GM23338 (cell line): ENCODE measurements at places on chromosomes 12 and 14.

GRCh38 chr14:77459072-77459723 is 1.3 kb downstream of the AHSA1 start:
- H3K4me3 ChIP-seq: peak overlapping the region; percentile 80
- H3K27me3 ChIP-seq: no peaks in the 10 kb centered on the region
- peaks cover 44% of the 10 kb centered on the region for H3K36me3 ChIP-seq
- peak; percentile 91 for DNase-seq
- H3K27ac ChIP-seq: no peak overlapping the region

DNA sequence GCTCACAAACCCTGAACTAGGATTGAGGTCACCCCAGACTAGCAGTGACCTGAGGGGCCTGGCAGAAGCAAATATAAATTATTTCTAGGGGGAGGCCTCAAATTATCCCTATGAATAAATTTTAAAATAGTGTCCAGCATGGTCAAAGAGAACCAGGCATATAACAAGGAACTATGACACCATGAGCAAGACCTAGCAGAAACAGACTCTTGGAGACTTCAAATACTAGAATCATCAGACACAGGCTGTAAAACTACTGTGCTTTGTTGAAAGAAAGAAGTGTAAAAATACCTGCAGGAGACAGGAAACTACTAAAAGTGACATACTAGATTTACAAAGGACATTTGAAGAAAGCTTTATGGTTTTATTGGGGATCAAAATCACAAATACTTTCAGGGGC is 3.2 kb upstream of the BCL7A start:
- no peak for DNase-seq
- no peaks in the 10 kb centered on the region for H3K36me3 ChIP-seq
- H3K27me3 ChIP-seq: peaks cover 39% of the 10 kb centered on the region
- H3K27ac ChIP-seq: no peak overlapping the region

DNA sequence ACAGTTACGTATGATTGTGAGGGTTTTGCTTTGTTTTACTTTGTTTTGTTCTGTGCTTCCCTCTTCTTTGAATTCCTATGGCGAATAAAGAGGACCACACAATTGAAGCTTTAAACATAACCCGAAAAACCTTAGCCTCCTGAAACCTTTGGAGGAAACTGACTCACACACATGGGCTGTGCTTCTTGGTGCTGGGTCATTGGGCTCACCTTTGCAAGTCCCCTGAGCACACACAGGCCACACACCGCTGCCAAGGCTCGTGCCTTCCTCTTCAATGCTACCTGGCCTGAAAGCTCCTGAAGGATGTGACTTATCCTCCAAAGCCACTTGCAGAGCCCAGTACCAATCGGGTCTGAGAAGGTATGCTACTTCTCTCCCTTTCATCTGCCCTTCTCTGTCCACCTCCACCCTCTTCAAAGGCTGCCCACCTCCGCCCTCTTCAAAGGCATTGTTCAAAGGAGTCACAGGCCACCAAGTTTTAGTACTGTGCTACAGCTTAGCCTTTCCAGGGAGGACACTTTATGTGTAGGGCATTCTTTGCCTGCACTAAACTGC is 114.6 kb downstream of the FOXN3 start:
- H3K27ac ChIP-seq: no peak overlapping the region; the same call in 1 of the 2 replicates
- peaks cover 54% of the 10 kb centered on the region for H3K4me1 ChIP-seq
- no peak overlapping the region for H3K4me3 ChIP-seq
- H3K36me3 ChIP-seq: no peaks in the 10 kb centered on the region
- H3K27me3 ChIP-seq: no peaks in the 10 kb centered on the region
- DNase-seq: no peak

GRCh38 chr12:24767016-24767415 is 181.9 kb downstream of the BCAT1 start:
- no peak overlapping the region for H3K4me3 ChIP-seq
- H3K4me1 ChIP-seq: no peaks in the 10 kb centered on the region
- H3K27me3 ChIP-seq: no peaks in the 10 kb centered on the region
- no peak for DNase-seq
- no peak overlapping the region for H3K27ac ChIP-seq

DNA sequence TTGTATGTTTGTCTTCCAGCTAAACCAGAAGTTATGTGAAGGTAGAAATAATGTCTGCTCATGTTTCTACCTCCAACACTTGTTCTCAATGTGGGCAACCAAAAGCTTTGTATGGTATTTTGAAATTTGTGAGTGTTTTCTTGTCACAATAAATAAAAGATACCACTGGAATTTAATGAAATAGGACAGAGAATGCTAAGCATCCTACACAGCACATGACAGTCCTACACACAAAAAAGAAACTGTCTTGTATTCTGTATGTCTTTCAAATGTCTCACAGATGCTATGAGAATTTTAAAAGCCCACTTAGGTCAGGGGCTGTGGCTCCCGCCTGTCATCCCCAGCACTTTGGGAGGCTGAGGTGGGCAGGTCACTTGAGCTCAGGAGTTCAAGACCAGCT is 68.9 kb downstream of the RALGAPA1 start:
- no peaks in the 10 kb centered on the region for H3K27me3 ChIP-seq
- no peak for DNase-seq
- H3K27ac ChIP-seq: no peak overlapping the region
- no peaks in the 10 kb centered on the region for H3K4me1 ChIP-seq
- no peak overlapping the region for H3K4me3 ChIP-seq

GRCh38 chr14:105602799-105603793 is 76.7 kb downstream of the TMEM121 start:
- no peaks in the 10 kb centered on the region for H3K4me1 ChIP-seq
- no peak overlapping the region for H3K4me3 ChIP-seq
- no peaks in the 10 kb centered on the region for H3K27me3 ChIP-seq
- H3K27ac ChIP-seq: no peak overlapping the region
- H3K36me3 ChIP-seq: no peaks in the 10 kb centered on the region

- peak overlapping the region; percentile 7 for H3K27ac ChIP-seq
- H3K27me3 ChIP-seq: no peaks in the 10 kb centered on the region
- H3K4me1 ChIP-seq: peaks cover 11% of the 10 kb centered on the region; the same call in 1 of the 2 replicates
- peaks cover 19% of the 10 kb centered on the region for H3K36me3 ChIP-seq
- no peak overlapping the region for H3K4me3 ChIP-seq
Observed at GRCh38 chr14:52862632-52863333, 71.4 kb upstream of the GNPNAT1 start.

DNA sequence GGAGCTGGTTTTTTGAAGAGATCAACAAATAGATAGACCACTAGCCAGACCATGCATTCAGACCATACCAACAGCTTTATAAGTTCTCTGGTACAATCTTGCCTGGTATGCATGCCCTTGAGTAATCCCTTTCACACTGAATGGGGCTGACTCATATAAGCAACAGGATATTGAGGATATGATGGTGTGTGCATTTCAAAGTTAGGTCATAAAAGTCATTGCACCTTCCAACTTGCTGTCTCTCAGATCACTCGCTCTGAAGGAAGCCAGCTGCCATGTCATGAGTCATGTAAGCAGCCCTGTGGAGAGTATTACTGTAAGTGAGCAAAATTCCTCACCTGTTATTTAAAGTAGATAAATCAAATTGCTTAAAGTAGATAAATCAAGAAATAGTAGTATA is 45.0 kb upstream of the OR6J1 start:
- no peak overlapping the region for H3K27ac ChIP-seq
- H3K4me3 ChIP-seq: no peak overlapping the region
- peaks cover 3% of the 10 kb centered on the region; the same call in 1 of the 2 replicates for H3K4me1 ChIP-seq
- no peak for DNase-seq
- H3K27me3 ChIP-seq: no peaks in the 10 kb centered on the region
- no peaks in the 10 kb centered on the region; the same call in 1 of the 2 replicates for H3K36me3 ChIP-seq

DNA sequence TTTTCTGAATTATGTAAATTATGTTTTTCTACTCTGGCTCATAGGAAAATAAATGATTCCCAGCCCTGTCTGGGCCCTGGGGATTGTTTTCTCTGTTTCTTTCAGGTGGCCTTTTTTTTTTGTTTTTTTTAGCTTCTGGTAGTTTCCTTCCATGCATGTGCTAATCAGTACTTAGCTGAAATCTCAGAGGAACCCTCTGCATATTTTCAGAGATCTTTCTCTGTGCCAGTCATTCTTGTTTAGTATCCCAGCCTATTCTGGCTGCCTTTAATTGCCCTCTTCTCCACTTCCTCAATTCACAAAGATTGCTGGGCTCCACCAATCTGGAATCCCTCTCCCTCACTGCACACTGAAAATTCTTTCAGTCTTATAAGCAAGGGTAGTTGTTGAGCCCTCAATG is 46.9 kb downstream of the CNOT2 start:
- no peaks in the 10 kb centered on the region for H3K27me3 ChIP-seq
- peaks cover 41% of the 10 kb centered on the region for H3K4me1 ChIP-seq
- H3K4me3 ChIP-seq: no peak overlapping the region
- H3K27ac ChIP-seq: peak overlapping the region; percentile 57
- no peaks in the 10 kb centered on the region for H3K36me3 ChIP-seq
- peak; percentile 29 for DNase-seq

DNA sequence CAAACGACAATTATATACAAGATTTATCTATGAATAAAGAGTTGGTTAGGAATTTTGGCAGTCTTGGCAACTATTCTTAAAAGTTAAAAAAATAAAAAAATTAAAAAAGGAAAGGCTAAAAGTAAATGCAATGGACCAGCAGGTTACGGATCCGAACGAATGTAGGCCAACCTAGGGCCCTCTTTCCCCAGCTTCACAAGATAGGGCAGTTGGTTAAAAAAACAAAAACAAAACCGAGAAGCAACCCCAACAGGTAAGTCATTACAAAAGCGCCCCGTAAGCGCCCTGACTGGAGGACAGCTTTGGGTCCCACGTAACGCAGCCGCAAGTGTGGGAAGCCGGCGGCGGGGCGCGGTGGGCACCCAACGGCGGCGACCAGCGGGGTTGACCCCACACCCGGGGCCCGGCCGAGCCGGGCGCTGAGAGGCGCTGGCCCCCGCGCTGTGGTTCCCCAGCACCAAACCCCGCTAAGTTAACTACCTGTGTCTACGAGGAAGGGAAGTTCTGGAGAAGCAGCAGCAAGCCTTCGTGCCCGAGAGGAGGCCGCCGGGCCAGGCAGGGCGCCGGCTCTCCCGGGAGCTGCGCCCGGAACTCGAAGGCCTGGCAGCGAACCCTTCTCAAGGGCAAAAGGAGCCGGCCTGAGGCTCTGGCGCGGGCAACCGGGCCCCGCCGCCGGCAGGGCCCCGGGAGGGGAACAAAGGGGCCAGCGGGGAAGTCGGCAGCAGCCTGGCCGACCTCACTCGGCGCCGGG is 882 bp downstream of the HECTD1 start:
- no peaks in the 10 kb centered on the region for H3K27me3 ChIP-seq
- peaks cover 8% of the 10 kb centered on the region for H3K4me1 ChIP-seq
- peak; percentile 59 for DNase-seq

GRCh38 chr12:30457621-30458289 is 237.9 kb downstream of the IPO8 start:
- no peaks in the 10 kb centered on the region for H3K36me3 ChIP-seq
- no peak overlapping the region for H3K4me3 ChIP-seq
- no peak overlapping the region for H3K27ac ChIP-seq
- no peaks in the 10 kb centered on the region for H3K27me3 ChIP-seq

- no peaks in the 10 kb centered on the region for H3K36me3 ChIP-seq
- no peaks in the 10 kb centered on the region for H3K4me1 ChIP-seq
- H3K27me3 ChIP-seq: no peaks in the 10 kb centered on the region
- no peak overlapping the region for H3K4me3 ChIP-seq
- peak; percentile 91 for DNase-seq
- no peak overlapping the region for H3K27ac ChIP-seq
Observed at GRCh38 chr12:22459838-22460490, 84.4 kb downstream of the C2CD5 start.

- H3K27me3 ChIP-seq: no peaks in the 10 kb centered on the region
- H3K36me3 ChIP-seq: peaks cover 32% of the 10 kb centered on the region
- H3K4me1 ChIP-seq: no peaks in the 10 kb centered on the region
- DNase-seq: peak; percentile 46
- no peak overlapping the region for H3K4me3 ChIP-seq
Observed at GRCh38 chr12:6667559-6668210, 4.8 kb upstream of the ING4 start.

GRCh38 chr14:80629606-80630005 is 311.9 kb downstream of the CEP128 start:
- no peaks in the 10 kb centered on the region for H3K36me3 ChIP-seq
- no peaks in the 10 kb centered on the region for H3K4me1 ChIP-seq
- DNase-seq: no peak

GRCh38 chr12:117023998-117024960 is 74.9 kb downstream of the TESC start:
- DNase-seq: no peak
- H3K27ac ChIP-seq: no peak overlapping the region
- H3K36me3 ChIP-seq: no peaks in the 10 kb centered on the region; the same call in 1 of the 2 replicates
- H3K4me1 ChIP-seq: no peaks in the 10 kb centered on the region
- no peaks in the 10 kb centered on the region for H3K27me3 ChIP-seq
- no peak overlapping the region for H3K4me3 ChIP-seq

- no peaks in the 10 kb centered on the region for H3K4me1 ChIP-seq
- H3K36me3 ChIP-seq: no peaks in the 10 kb centered on the region
- H3K27ac ChIP-seq: no peak overlapping the region
- H3K27me3 ChIP-seq: no peaks in the 10 kb centered on the region
- H3K4me3 ChIP-seq: no peak overlapping the region
Observed at GRCh38 chr14:91008759-91009409, 51.6 kb downstream of the RPS6KA5 start.

DNA sequence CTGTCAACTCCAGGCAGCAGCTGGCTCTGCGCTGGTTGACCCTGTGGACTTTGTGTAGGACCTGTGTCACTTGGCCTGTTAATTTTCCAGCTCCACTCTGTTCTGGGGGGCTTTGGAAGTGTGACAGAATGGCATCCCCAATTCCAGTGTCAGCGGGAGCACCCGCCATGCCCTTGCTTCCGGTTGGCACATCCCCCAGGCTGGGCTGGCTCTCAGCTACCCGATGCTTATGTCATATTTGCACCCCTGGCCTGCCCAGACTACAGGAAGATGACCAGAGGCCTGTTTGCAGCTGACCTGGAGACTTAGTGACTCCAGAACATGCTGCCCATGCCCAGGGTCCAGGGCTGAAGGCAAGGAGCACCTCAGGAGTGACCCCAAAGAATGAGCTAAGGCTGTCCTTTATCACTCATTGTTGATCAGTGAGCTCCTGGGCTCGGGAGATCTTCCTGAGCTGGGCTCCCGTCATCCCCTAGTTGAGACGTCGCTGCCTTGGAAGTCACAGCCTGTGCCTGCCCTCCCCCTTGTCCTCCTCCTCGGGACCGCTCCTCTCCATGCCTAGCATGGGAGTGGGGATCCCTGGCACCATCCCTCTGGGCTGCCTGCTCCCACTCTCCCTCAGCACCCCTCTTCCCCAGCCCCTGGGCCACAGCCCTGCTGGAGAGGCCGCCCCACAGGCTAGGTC is 163.4 kb upstream of the RTL1 start:
- no peaks in the 10 kb centered on the region for H3K27me3 ChIP-seq
- no peaks in the 10 kb centered on the region for H3K4me1 ChIP-seq
- no peak overlapping the region for H3K4me3 ChIP-seq
- H3K27ac ChIP-seq: no peak overlapping the region
- no peak for DNase-seq

- H3K27ac ChIP-seq: no peak overlapping the region
- DNase-seq: no peak
- H3K36me3 ChIP-seq: no peaks in the 10 kb centered on the region; the same call in 1 of the 2 replicates
- no peaks in the 10 kb centered on the region for H3K27me3 ChIP-seq
- no peaks in the 10 kb centered on the region for H3K4me1 ChIP-seq
Observed at GRCh38 chr12:96136161-96136560, 58.0 kb upstream of the ELK3 start.
